Pulmonary artery endothelial cell (primary cell): ENCODE measurements at places on chromosomes 3 and 15.

DNA sequence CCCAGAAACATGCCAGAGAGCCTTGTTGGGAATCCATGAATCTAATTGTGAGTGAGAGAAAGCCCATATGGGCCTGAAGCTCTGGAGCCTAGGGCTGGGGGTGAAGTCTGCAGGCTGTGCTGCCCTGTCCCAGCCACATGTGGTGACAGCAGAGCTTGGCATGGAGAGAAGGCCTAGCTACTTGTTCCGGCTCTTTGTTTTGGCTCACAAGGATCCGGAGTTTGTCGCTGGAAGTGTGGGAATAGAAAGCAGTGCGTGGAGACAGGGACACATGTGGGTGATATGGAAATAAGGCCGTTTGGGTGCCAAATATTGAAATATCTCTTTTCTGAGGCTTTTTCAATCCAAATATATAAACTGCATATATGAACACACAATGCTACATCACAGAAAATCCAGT is 78.2 kb downstream of the CLSTN2 start:
- no peak for DNase-seq

GRCh38 chr15:74171965-74172541 is 1.5 kb upstream of the ISLR start:
- no peak for DNase-seq

GRCh38 chr3:191476066-191476772 is 15.3 kb downstream of the PYDC2 start:
- DNase-seq = no peak

- DNase-seq = no peak
These were observed 2.1 kb downstream of the RAB43 start for GRCh38 chr3:129119365-129120100.

- no peak for DNase-seq
These were observed 700 bp upstream of the EDEM1 start for GRCh38 chr3:5186858-5187155.

- DNase-seq = no peak
These were observed at the start of gene ZNF385D for GRCh38 chr3:21750831-21751391. TSS of gene ZNF385D (minus strand) at chr3:21751210. CDS start at chr3:21750916, 294 bp downstream.

GRCh38 chr3:60839246-60839645 is 412.0 kb downstream of the FHIT start:
- no peak for DNase-seq

GRCh38 chr15:84010246-84010645 is 225.3 kb upstream of the GOLGA6L4 start:
- no peak for DNase-seq

DNA sequence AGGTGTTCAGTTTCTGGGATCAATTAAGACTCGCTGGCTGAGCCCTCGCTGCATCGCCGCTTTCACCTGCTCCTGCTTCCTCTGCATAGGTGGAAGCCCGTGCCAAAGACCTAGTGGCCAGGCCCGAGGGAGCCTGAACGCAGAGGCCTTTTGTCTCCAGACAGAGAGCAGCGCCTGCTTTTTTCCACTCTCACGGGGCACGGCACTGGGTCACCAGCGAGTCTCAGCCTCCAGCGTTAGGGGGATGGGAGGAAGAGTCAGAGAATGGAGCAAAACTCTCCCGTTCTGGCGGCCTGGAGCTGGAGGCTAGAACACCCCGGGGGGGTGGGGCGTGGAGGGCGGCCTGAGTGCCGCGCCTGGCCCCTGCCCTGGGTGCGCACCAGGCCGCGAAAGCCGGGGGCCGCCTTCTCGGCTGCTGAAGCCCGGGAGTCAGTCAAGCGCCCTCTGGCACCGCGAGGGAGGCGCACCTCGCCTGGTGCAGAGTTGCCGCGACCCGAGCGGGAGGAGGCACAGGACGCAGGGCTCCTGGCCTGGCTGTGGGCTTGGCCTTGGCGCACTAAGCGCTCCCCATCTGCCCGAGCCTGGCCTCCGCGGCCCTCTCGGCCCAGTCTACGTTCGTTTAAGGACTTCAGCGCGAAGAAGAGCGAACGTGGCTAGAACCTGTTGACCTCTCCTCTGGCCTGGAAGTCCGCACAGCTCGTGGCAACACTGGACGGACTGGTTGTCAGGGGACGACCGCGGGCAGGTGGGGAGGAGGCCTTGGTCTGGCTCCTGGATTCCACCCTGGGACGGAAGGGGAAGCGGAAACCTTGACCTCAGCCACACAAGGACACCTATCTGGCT is 21.5 kb downstream of the NR2F2 start:
- no peak for DNase-seq

- DNase-seq = no peak
These were observed 24.0 kb downstream of the ZNF148 start for GRCh38 chr3:125351152-125351551.

GRCh38 chr3:69250014-69250413 is 127.6 kb upstream of the LMOD3 start:
- DNase-seq = no peak

DNA sequence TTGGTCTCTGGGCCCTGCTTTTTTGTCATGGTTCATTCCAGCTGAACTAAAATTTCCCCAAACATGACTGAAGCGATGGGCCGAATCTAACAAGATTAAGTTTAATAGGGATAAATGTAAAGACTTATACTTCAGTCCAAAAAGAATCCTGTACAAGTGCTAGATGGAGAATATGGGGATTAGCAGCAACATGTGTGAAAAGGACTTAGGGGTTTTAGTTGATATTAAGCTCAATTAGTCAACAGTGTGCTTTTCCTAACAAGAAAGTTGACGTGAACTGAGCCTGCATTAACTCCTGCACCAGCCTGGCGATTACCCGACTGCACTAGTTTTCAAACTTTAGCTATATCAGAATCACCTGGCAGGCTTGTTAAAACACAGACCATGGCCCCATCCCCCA is 61.0 kb upstream of the BBX start:
- no peak for DNase-seq

- no peak for DNase-seq
These were observed 9.9 kb upstream of the ARHGEF3 start for GRCh38 chr3:56811546-56812202.
